ENCODE measurements at places on chromosomes 1 and 21.

- no peak for DNase-seq
Observed at GRCh38 chr1:158334526-158335212, 3.3 kb upstream of the CD1B start.

GRCh38 chr1:72375226-72375625 is 92.9 kb upstream of the NEGR1 start:
- no peak for DNase-seq

- no peak for DNase-seq
Observed at GRCh38 chr1:147534386-147534785, 6.9 kb upstream of the BCL9 start.

DNA sequence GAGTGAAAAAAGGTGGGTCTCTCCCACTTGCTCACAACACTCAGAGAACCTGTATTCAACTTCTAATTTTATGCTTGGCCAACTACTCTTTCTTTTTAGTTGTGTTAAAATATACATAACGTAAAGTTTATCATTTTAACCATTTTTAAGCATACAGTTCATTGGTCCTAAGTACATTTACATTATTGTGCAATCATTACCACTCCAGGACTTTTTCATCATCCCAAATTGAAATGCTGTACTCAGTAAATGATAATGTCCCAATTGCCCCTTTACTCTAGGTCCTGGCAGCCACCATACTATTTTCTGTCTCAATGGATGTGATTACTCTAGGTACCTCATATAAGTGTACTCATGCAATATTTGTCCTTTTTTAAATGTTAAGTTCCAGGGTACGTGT is 212.3 kb upstream of the PLXNA2 start:
- no peak for DNase-seq

GRCh38 chr1:103156966-103157365 is 48.6 kb upstream of the COL11A1 start:
- DNase-seq, result no peak

DNA sequence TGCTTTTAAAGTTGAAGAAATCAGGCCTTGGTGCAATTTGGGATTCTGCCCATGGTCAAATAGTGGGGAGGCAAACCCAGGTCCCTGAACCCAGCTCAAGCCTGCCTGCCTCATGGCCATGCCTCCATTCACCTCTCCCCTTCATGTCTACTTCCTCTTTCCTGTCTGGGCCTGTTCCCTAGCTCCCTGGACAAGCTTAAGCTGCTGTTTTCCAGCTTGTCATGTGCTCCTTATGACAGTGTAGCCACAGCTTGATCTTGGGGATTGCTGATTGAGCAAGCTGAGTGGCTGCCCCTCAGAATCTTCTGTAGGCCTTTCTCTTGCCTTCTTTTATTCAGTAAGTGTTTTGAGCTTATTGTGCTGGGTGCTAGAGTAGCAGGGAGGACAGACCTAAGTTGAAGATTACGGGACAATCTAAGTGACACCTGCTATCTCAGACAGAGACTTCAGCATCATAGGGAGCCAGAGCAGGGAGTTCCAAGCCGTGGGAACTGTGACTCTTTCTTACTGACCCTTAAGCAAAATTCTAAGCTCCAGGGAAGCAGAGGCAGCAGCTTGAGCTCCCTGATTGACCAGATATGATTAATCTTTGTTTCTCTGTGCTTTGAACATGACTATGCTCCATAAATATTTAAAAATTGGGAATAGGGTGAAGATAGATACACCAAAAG is 520 bp upstream of the MR1 start:
- no peak for DNase-seq

DNA sequence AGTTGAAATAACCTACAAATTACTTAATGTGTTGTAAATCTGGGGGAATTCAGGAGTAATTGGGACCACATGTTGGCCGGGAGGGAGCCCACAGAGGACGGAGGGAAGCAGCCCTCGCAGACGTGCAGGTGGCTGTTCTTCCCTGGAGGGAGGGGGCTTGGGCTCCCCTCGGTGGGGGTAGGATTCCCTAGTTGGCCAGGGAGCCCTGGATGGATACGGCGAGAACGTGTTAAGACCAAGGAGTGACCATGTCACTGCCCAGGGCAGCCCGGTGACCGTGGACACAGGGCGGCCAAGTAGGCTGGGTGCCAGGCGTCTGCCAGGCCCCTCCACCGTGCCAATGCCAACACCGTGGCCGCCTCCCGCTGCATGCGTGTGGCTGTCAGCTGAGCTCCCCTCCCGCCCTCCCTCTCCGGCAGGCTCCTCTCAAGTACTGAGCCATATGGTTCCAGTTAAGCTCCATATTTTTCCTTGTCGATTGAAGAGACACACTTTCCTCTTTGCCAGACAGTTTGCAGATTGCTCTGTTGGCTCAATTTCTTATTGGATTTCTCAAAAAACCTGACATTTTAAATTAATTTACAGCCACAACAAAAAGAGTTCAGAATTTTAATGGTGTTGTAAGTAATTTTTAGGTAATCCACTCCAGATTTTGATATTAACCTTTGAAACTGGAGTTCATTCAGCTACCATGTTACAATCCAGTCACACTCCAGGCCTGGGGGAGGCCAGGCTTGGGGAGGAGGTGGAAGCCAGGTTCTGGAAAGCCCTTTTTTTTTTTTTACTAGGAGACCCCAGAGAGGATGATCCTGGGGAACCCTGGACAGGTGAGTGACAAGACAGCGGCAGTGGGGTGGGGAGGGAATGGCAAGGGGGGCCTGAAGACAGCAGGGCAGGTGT is 71.2 kb downstream of the CASZ1 start:
- DNase-seq, result no peak

GRCh38 chr1:190439447-190439846 is 38.2 kb downstream of the BRINP3 start:
- no peak for DNase-seq

GRCh38 chr1:157241185-157241538 is 103.0 kb upstream of the ETV3 start:
- DNase-seq, result no peak

GRCh38 chr1:155499953-155500639 is 62.5 kb downstream of the ASH1L start:
- no peak for DNase-seq

DNA sequence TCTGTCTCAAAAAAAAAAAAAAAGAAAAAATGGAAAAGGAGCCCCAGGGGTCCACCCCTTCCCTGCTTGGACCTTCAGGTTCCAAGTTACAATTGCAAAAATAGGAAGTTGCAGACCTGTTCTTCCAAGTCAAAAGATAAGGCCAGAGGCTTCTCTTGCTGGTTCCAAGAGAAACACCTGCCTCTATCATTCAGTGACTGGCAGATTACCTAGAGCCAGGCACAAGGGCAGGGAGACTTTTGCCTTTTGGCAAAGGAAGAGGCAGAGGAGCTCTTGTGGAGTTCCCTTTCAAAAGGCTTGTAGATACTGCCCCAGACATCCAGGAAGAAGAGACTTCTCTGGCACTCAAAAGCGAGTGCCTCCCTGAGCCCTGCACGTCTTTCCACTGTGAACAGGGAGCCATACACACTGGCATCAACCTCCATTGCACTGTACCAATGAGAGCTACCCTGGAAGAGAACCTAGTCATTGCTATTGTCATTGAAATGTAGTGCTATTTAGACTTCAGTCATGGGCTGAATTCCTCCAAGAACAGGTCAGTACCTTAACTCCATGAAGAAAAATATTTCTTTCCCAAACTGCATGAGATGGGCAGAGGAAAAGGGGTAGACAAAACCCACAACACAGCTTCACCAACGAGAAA is 91.2 kb downstream of the LMX1A start:
- DNase-seq, result no peak

GRCh38 chr21:20646431-20647165 is 351.6 kb upstream of the NCAM2 start:
- no peak for DNase-seq

GRCh38 chr1:168556647-168557046 is 12.8 kb upstream of the XCL2 start:
- DNase-seq, result no peak

All from GM12892 (cell line).